ENCODE measurements at places on chromosomes 11 and 22.

DNA sequence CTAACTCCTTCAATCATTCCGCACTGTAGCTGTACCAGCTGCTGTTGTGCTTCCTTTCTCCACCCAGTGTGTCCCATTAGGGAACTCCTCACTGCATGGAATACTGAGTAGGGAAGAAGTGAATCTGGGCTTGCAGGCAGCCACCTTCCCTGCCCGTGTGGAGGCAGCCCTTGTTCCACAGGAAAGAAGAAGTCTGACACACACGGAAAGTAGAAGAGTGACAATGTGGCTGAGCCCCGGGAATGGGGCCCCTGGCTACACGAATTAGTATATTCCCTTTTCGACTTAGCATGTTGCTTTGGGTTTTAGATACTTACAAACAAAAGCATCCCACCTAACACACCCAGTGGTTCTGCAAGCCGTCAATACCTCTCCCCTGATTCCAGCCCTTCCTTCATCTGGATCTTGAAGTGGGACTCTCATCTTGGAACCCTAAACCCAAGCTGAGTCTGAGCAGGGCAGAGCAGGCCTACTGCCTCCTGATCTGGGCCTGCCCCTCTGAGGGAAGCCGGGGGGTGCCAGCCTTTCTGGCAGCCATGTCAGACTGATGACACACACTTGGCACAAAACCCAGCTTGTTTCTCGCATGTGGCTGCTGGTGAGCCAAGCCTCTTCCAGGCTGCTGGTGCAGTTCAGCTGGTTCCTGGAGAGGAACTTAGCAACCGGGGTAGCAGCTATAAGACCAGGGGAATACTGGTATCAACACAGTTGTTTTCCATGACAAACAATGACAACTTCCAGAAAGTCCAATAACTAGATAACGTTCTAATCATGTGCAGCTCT, 71.6 kb downstream of the C11orf58 start:
- peak; percentile 67 for DNase-seq

- no peak for DNase-seq
Observed at GRCh38 chr11:78740199-78741071, 165.8 kb upstream of the NARS2 start.

DNA sequence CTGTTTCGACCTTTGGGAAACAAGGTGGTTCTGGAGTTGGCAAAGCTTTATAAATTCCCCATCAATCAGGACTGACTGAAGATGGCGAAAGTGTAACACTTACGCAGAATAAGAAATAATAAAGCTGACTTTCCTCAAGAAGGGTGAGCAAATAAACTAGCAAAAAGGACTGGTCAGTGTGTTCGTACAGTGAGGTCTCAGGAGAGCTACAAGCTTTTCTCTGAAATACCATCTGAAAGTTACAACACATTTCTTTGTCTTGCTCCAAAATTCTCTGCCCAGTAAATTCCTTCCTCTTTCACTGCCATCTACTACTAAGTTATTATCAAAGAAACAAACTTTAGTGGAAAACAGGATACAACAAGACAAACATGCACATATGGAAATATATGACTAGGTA, 13.4 kb downstream of the PITPNB start:
- peak; percentile 18 for DNase-seq

DNA sequence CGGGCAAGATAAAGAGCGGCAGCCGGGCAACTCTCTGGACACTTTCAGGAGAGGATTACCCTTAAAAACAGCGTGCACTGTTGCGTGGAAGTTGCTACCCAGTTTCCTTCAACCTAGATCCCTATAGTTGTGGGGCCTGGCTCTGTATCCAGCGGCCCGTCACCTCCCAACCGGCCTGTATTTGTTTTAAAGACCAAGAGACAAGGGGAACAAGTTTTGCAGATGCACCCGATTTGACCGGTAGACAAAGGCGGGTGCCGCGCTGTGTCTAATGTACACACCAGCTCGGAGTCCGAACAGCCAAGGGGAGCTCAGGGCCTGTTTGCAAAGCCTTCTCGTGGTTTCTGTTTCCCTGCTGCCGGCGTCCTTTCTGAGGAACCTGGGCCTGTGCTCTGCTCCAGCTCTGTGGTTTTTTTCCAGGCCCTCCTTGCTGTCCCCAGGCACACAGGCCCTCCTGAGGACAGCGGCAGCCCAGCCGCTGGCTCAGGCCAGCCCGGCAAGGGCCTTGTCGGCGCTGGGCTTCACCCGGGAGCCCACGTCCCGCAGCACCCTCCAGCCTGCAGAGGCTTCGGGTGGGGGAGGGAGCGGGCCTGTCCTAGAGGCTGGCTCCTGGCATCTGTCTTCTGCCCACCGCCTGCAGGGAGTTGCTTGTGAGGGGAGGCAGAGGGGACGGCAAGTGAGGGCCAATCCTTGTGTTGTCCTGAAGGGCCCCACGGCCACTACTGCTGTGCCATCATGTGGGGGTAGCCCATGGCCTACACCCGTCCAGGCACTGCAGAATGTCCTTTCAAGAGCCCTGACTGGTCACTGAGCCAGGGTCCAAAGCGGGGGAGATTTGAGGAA, 1.4 kb downstream of the TBX1 start:
- DNase-seq: peak; percentile 34

- no peak for DNase-seq
Observed at GRCh38 chr11:35479731-35480130, 45.7 kb downstream of the PAMR1 start.

- no peak for DNase-seq
Observed at GRCh38 chr11:111577821-111578220, 24.4 kb upstream of the SIK2 start.

DNA sequence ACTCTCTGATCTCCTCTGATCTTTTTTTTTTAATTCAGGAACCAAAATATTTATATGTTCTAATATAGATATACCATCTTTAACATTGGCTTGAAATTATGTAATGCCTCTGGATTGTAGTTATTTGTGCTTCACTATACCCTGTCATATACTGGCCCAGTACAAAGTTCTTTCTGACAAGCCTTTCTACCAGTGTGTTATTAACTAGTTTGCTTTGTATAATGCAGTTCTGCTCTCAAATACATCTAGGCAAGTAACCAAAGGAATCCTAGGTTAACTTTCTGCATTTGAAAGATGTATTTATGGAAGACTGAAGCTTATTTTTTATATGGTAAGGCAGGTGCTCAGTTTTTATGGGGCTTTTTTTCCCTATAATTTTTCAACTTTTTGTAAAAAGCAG, 36.1 kb downstream of the ARHGEF12 start:
- DNase-seq: no peak

- DNase-seq: peak; percentile 8
Observed at GRCh38 chr11:113974741-113975470, at the start of gene HTR3A. TSS of gene HTR3A (plus strand) at chr11:113975108. CDS start at chr11:113975326, 218 bp downstream.

DNA sequence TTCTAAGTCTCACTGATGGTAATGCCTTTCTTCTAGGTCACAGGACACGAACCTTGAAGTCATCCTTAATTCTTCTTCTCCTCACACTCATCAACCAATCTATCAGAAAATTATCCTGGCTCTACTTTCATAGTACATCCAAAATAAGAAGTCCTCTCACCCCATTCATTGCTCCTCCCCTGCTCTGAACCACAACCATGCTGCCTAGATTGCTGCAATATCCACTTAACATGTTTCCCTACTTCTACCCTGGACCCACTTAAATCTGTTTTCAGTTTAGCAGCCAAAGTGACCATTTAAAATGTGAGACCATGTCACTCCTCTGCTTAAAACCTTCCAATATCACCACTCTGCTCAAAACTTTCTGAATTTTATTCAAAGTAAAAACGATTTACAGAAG, 445.9 kb upstream of the FAT3 start:
- no peak for DNase-seq

GRCh38 chr11:18706330-18707243, 8.0 kb downstream of the TMEM86A start:
- peak; percentile 48 for DNase-seq

DNA sequence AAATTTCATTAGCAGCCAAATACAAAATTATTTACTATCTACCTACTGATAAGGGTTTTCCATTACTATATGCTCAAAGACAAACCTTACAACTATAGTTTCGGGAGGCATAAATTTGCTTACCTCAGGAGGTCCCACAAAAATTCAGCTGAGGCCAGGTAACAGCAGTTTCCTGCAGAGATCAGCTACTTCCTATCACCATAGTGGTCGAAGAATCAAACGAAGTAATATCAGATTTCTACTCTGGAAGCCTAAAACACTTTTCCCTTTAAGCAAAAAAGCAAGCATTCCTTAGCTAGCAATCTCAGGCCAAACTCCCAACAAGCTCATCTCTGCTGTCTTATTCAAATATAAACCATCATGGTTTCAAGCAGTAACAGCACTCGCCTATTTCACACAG, 3.1 kb downstream of the NAP1L4 start:
- no peak for DNase-seq

DNA sequence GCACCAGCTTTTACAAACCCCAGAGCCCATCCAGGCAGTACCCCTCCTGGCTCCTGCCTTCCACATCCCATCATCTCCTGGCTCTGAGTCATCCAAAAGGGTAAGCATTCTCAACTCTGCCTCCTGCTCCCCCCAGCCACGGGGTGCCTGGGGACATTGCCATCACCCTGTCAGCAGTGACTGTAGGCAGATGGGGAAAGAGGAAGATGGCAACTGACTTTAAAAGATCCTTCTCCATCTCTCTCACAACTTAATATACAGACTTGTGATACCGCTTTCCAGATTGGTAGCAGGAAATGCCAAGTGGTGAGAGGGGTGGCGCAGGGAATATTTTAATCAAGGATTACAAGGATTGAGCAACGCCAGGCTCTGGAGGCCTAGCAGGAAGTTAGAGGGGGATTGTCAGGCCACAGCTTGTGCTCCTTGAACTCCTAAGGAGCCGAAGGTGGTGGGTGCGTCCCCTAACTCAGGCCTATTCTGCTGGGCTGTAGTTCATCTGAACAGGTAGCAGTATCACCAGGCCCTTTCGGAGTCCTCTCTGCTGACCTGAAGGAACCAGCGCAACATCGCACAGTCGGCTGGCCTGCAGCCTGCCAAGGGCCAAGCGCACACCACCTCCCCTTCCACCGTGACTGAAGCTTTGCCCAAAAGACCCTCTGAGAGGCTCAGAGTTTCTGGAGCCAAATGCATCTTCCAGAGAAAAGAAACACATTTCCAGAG, 83.3 kb downstream of the ZC3H12C start:
- peak; percentile 73 for DNase-seq

- DNase-seq: no peak
Observed at GRCh38 chr22:43529934-43530333, 118.1 kb downstream of the MPPED1 start.

DNA sequence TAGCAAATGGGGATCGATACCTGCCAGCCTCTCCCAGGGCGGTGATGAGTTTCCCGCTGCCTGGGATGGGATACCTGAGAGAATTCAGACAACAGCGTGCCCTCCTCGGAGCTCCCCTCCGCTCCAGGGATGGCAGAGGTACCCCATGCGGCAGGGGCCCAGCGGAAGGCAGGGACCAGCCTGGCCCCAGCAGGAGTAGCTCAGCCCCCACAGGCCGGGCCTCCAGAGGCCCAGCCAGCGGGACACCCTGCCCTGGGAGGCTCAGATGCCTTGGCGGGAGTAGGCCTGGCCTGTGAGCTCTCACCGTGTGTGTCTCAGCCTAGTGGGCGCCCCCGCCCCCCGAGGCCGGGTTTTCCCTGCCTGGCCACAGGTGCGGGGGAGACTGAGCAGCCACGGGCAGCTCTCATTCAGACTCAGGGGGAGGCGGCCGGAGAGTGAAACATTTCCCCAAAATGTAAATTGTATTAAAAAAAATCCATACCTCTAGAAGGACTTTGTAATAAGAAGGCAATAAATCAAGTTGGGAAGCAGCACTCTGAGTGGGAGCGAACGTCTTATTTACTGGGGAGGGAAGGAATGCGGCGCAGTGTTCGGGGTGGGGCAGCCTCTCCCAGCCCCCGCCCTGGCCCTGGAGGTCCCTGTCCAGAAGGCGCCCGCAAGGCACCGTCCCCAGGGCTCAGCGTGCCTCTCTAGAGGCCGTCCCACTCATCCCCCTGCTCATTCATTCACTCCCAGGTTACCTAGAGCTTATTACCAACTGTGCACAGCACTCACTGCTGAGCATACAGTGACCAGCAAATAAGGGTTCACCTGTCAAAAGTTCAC, 888.0 kb downstream of the BRD1 start:
- no peak for DNase-seq

DNA sequence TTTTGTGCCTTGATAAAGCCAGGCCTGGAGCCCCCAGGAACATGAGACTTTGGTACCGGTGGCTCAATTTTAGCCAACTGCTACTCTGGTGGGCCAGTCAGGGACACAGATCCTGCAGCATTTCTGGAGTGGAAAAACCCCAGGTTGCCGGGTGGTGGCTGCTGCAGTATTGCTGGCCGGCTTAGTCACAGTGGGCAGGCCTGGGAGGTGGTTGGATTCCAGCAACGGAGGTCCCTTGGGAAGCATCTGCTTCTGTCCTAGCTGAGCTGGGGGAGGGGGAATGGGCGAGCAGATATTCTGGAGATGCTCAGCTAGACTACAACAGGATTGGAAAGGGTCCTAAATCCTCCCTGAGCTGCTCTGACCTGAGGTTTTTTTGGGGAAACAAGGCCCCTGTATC, 31.6 kb upstream of the ACCSL start:
- peak; percentile 94 for DNase-seq
